ENCODE measurements at places on chromosomes 13 and 19. TPM values are rescaled to one million over a fixed set of nuclear protein-coding genes. Genes with fewer than 3 reads are reported as not detected.

Gene OR7D2
- total RNA-seq: not detected

Gene ZNF765
- total RNA-seq: 5.9 TPM

Gene ANGPTL8
- total RNA-seq: not detected

Gene ZNF285
- total RNA-seq: 4.6 TPM

Gene ZNF763
- 6.2 TPM for total RNA-seq

Gene FGF21
- not detected for total RNA-seq

Gene SYDE1
- total RNA-seq: 18.4 TPM

Gene CD37
- total RNA-seq: 21.2 TPM

Gene VSTM2B
- total RNA-seq: not detected

Gene CPAMD8
- 16.9 TPM for total RNA-seq

Gene EXOC3L2
- total RNA-seq: 0.32 TPM

- DNase-seq: no peak
These were observed 31.7 kb upstream of the C1QTNF9B start for GRCh38 chr13:23928985-23929384.

DNA sequence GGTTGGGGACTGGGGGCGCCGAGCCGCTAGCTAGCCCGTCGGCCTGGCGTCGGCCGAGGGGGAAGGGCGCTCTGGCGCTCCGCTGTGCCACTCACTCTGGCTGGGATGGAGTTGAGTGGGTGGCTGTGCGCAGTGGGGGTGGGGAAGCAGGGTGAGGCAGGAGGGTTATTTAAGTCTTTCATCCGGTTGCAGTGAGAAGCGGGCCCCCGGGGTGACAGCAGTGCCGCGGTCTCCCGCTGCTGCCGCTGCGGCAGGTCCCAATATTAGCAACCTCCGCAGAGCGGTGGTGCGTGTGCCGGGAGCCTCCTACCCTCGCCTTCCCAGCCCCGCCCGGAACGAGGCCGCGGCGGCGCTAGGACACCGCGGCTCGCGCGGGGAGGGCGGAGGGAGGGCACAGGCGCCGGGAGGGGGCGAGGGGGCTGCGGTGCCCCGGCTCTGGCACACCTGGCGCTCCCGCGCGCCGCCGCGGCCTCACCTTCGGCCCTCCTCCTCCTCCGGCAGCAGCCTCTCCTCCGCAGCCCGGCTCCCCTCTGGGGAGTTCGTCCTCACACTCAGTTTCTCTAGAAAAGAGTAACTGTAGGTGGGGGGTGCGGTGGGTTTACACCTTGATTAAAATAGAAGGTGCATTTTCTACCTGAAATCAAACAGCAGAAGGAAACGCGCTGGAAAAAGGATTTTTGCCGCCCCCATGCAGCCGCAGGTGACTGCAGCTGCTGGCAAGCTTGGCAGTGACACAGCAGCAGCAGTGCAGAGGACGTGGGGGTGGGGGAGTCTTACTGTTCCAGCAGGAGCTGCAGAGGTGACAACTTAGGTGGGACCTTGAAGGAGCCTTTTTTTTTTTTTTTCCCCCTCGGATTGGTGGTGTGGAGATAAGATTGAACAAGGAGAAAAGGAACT, 4.5 kb downstream of the FGF9 start:
- peak; percentile 52 for DNase-seq

DNA sequence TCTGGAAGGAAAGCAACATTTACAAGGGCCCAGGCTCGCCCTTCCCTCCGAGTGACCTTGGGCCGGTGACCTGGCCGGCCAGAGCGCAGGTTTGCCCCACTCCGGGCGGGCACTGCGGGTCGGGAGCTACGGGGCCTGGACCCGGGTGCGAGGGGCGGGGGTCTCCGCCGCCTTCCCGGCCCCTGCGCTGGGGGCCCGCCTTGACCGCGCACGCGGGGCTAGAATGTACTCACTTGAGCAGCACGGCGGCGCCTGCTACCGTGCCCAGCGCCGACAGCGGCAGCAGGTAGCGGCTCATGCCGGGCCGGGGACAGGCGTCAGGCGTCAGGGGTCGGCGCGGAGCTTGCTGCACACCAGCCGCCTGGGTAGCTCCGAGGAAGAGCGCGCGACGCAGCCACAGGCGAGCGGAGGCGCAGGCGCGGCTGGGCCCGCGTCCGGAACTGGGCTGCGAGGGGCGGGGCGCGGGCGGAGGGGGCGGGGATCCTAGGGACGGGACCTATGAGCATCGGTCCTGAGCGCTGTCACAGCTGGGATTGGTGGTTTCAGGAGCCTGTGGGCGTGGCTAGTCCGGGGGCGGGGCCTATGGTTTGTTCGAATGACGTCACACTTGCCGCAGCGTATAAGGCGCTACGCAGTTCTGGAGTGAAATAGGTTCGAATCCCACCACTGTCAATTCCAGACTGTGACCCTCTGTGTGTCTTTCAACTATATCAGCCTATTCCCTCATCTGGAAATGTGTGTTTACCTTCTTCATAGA, at the start of gene RDH13:
RDH13 (minus strand) TSS at position 414 of the 757 bp plus-strand sequence; CDS start at position 298, 116 bp downstream.
- DNase-seq: peak; percentile 97

- DNase-seq: no peak
These were observed 47.0 kb upstream of the RAP2A start for GRCh38 chr13:97386801-97387484.

GRCh38 chr19:9934132-9934950, 2.0 kb downstream of the OLFM2 start:
- peak; percentile 61 for DNase-seq

- DNase-seq: peak; percentile 52
These were observed 87.6 kb upstream of the SLC15A1 start for GRCh38 chr13:98839856-98840769.

DNA sequence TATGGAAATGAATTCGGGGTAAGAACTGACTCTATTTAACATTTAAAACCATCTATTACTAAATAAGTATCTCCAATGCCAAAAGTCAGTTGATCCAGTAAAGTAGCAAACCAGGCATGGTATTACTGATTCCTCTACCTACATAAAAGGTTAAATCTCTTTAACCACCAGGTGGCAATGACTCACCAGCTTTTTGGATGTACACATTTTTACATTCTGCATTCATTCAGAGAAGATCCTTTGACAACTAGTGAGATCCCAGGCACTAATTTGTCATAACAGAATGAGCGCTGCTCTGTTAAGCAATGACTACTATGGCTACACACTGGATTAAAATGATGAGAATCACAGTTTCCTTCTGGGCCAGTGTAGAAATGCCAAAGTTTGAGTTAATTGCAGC, 329.8 kb upstream of the GPC6 start:
- no peak for DNase-seq

GRCh38 chr19:16326401-16327168, 2.0 kb downstream of the KLF2 start:
- peak; percentile 73 for DNase-seq

- no peak for DNase-seq
These were observed 311.2 kb downstream of the FOXO1 start for GRCh38 chr13:40355126-40355724.

GRCh38 chr13:113445791-113446487, 7.3 kb downstream of the ADPRHL1 start:
- DNase-seq: no peak

DNA sequence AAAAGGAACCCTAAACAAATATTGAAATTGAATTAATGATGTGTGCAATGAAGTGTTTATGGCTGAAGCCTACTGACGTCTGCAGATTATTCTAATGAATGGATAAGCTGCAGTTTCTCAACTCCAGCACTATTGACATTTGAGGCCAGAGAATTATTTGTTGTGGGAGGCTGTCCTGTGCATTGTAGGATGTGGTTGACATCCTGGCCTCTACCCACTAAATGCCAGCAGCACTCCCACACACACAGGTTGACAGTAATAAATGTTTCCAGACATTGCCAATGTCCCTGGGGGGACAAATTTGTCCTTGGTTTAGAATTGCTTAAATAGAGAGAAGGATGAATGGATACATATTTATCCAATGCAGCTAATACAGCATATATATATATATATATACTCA, 19.2 kb upstream of the MYH14 start:
- no peak for DNase-seq

GRCh38 chr13:36959456-36960116, 39.5 kb upstream of the SMAD9 start:
- DNase-seq: no peak

- no peak for DNase-seq
These were observed 601.8 kb downstream of the SLITRK6 start for GRCh38 chr13:85197431-85197830.

DNA sequence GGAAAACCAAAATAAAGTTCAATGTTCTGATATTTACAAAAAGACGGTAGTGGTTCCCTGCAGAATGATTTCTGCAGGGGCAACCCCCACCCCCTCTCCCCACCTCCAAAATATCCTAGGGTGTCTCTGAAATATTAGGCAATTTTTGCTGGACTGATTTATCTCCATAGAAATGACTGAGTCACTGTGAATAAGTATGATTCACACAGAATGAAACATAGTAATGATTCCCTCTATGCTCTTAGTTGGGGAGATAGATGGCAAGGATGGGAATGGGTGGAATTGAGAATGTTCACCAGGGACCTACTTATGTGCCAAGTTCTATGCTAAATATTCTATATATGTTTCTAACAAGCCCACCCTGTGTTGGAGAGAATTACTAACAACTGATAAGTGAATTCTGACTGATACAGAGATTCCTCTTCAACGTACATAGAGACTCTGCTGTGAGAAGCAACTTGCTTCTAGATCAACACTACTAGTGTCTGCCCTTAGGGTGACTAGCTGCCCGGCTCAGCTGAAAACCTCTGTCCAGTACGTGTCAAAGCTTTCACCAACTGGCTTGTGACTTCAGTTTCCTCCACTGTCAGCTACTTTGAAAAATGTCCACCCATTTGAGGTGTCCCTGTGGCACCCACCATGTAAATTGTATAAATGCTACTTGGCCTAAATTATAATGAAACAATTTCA, 38.4 kb upstream of the RAP2A start:
- DNase-seq: no peak

DNA sequence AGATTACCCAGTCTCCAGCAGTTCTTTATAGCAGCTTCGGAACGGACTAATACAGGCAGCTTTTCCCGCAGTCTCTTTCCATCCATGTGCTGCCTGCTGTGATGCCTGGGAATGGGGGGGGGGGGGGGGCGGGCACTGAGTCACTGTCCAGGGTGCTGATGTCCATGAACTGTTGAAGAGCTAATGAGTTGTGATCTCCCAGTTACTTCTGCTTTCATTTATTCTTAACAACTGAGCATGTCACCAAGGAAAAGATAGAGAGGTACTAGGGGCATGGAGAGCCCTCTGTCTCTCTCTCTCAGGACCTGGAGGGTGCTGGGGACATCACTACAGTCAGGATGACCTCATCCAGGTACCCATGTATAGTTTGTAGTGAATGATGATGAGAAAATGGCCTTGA, 20.3 kb upstream of the CEACAM1 start:
- no peak for DNase-seq

DNA sequence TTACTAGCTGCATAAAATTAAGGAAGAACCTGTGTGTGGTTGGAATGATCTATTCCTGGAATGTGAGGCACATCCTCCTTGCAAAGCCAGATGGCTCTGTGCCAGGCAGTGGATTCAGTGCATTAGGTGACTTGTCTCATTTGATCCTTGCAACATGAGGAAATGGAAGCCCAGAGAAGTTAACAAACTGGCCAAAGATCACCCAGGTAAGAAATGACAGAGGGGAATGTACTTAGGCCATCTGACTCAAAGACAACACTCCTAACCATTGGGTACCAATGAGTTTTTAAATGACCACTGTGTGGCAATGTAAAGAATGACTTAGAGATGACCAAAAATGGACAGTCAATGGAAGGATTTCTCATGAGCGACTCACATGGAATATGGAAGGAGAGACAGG, 114.2 kb upstream of the RXFP2 start:
- no peak for DNase-seq

DNA sequence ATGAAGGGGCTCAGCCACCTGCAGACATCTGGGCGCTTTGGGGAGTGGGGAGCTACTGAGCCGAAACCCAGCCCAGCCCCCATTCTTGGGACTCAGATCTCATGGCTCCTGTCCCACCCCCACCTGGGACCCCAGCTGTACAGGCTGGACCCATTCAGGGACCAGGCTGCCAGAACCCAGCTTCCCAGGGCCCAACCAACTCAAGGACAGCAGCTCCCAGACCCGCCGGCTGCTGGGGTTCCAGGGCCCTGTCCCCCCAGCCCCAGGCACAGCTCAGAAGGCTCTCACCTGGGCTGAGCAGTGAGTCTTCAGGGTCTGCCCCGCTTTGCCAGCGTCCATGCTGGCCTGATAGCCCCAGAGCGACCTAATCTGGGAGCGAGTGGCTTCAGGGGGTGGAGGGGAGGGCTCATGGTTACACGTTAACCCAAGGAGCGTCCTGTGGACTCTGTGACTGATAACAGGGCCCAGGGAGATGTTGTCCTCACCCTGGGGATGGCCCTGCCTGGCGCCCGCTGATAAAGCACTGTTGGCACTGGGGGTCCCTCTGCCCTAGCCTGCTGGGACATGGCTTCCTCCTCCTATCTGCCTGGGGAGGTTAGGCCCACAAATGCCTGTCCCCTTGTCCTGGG, at the start of gene TMEM86B:
TMEM86B (minus strand) TSS at position 361 of the 629 bp plus-strand sequence; CDS start at position 339, 22 bp downstream.
- peak; percentile 20 for DNase-seq

DNA sequence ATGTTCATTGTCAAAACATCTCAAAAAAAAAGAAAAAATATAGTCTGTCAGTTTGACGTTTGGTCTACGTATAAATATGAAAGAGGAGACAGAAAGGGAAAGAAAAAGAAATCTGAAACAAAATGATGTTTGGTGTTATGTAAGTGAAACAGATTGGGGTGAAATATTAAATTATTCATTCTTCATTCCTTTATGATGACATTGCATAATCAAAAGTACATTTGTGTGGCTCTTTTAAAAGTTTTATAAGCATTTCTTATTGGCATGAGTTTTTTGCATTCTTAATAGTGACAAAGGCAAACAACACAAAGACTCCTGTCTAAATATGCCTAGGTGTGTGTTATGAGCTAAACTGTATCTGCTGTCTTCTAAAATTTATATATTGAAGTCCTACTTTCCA, 232.6 kb downstream of the EFNB2 start:
- DNase-seq: no peak

DNA sequence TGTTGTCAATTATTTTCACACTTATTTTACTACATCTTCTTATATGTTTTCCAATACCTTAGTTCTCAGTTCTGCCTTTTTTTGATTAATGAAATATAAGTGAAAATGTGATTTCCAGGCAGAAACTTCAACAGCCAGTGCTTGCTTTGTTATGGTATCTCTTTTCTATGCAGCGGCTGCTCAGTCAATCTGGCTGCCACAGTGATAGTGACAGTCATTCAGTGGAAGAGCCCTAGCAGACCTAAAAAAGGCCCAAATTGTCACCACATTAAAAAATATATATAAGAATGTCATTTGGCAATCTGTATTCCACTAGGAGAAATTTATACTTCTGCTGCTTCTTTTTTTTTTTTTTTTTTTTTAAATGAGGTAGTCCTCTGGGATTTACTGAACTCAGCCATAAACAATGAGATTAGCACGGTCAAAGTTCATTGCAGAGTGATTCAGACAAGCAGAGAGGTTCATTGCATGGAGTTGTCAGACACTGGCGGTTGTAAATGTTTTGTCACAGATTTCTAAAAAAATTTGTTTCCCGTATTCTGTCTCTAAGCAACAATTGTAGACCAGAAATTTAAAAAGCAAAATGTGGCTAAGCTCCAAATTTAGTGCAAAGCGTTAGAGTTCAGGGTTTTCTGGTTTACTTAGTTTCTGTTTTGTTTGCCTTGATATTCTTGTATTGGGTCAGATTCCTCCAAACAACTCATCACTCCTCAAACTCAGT, 94.7 kb upstream of the PRR20A start:
- no peak for DNase-seq

- no peak for DNase-seq
These were observed 214.3 kb downstream of the FOXO1 start for GRCh38 chr13:40452038-40452666.

- DNase-seq: no peak
These were observed 2.8 kb upstream of the LIN7B start for GRCh38 chr19:49111218-49111998.

- DNase-seq: no peak
These were observed 1.3 kb downstream of the SLC25A42 start for GRCh38 chr19:19064811-19065745.

- no peak for DNase-seq
These were observed 9.2 kb upstream of the CNOT3 start for GRCh38 chr19:54128441-54128725.

Measured in heart left ventricle (tissue), 16 donors.